Right renal cortex interstitium (tissue), 3 donors: ENCODE measurements at places on chromosomes 4 and X. TPM values are rescaled to one million over a fixed set of nuclear protein-coding genes. Genes with fewer than 3 reads are reported as not detected.

CCDC158 gene
- 0.27 TPM for polyA plus RNA-seq

DNA sequence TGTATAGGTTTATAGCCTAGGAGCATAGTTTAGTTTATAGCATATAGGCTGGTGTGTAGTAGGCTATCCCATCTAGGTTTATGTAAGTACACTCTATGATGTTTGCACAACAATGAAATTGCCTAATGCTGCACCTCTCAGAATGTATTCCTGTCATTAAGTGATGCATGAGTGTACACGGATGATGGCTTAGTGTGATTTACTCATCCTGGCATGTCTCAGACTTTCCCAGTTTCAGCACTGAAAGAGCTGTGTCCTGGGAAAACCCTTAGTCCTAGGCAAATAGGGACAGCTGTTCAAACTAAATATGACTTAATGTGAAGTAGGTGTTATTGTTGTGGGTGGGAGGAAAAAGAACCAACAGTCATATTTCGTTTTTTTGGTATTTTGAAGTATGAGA, 264.9 kb upstream of the MAGEB18 start:
- no peak for DNase-seq

- no peak for DNase-seq
These were observed 758 bp upstream of the NR3C2 start for GRCh38 chr4:148442832-148443511.

- DNase-seq = no peak
These were observed 59.3 kb downstream of the AFM start for GRCh38 chr4:73540826-73541225.

DNA sequence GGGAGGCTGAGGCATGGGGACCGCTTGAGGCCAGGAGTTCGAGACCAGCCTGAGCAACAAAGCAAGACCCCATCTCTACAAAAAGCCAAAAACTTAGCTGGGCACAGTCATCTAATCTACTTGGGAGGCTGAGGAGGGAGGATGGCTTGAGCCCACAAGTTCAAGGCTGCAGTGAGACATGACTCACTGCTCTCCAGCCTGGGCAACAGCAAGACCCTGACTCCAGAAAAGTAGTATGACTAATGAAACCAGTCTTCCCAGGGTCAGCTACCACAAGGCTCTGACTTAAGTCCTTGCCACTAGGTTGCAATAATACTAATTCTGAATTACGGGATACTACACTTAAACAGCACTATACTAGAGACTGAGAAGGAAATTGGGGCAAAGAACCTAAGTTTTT, 33.1 kb downstream of the ERVMER34-1 start:
- DNase-seq = no peak

GRCh38 chrX:13688384-13688957, 457 bp upstream of the RAB9A start:
- DNase-seq = peak; percentile 10

DNA sequence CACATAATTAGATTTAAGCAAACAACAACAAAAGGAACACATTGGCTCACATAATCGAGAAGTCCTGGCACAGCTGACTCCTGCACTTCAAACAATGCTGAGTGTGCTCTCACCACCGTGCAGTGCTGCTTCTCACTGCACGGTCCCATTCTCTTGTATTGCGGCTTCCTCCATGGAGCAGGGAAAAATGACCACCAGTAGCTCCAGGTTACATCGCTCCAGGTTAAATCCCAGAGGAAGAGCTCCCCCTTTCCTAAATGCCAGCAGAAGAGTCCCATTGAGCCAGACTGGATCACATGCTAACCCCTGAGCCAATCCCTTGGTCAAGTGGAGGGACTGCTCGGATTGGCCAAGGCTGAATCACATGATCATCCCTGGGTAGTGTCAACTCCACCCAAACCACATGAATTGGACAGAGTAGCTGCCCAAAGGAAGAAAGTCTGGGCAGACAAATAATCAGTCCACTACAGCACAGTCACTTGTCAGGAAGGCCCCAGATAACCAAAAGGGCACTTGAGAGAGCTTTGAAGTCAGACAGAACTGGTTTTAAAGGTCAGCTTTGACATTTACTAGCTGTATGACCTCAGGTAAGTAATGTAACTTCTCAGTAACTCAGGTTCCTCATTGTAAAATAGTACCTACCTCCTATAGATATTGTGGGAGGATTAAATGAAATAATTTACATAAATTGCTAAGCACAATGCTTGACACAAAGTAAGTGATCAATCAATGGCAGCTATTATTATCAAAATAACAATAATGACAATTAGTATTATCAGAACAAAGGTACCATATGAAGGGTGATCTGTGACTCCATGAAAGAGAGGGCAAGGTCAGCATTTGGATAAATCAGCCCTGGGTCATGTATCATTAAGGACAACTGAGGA, 14.3 kb downstream of the TEC start:
- no peak for DNase-seq
